Hypothalamus (tissue), 51 donors: ENCODE measurements at places on chromosomes 11 and 22.

- DNase-seq = no peak
Observed at GRCh38 chr11:110478410-110478809, 48.7 kb downstream of the FDX1 start.

- DNase-seq = no peak
Observed at GRCh38 chr11:9001736-9002135, 2.1 kb downstream of the NRIP3 start.

DNA sequence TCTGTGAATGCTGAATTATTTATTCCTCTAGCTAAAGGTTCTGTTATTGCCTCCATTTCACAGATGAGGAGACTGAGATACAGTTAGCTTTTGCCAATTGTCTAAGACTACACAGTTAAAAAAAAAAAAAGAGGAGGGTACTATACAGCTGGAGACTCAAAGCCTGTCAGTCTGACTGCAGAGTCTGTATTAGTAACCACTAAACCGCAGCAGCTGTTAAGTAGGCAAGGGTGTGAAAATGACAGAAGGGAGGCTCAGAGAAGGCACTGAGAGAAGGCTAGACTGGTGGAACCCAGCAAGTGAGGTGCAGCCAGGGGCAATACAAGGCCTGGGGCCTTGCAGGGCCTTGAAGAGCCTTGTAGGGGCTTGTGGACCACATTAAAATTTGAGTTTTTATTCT, 181.2 kb downstream of the CSNK2A3 start:
- no peak for DNase-seq

- no peak for DNase-seq
Observed at GRCh38 chr11:83063073-83063754, 8.5 kb downstream of the RAB30 start.

GRCh38 chr22:29129808-29130140, 56.9 kb downstream of the KREMEN1 start:
- DNase-seq = no peak

- DNase-seq = no peak
Observed at GRCh38 chr22:19811211-19811621, 43.5 kb downstream of the GNB1L start.

- no peak for DNase-seq
Observed at GRCh38 chr11:67368621-67369020, 4.8 kb downstream of the CLCF1 start.

DNA sequence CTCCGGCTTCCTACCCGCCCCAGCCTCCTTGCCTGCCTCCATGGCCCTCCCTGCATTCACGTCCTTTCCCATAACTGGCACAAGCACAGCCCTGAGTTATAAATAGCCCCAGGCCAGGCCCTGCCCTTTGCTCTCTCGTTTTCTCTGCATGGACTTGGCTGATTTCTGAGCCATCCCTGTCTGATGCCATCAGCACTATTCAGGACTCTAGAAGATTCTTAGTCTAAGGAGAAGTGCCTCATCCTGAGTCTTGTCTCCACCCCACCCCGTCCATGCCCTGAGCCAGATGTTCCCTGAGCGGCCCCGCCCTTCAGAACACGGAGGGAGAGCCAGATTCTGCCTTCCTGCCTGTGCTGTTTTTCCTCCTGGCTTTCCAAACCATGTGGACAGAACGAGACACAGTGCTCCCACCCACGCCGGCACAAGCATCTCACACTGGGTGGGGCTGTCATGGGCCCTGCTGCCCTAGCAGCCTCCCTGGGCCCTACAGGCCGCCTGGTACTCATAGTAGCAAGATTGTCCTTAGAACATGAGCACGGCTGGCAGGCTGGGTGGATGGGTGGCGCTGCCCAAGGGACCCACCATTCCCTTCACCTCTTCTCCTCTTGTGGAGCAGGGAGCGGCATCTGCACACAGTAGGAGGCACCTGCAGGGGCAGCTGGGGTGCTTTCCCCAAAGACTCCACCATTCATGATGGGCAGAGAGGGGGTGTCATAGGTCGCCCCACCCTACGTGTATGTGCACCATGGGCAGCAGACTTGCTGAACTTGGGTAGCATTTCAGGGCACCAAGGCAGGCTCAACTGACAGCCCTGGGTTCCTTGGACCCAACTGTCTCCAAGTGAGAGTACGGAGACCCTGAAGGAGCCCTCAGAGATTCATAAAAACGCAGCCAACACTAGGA, 76.9 kb downstream of the BCR start:
- DNase-seq = no peak

DNA sequence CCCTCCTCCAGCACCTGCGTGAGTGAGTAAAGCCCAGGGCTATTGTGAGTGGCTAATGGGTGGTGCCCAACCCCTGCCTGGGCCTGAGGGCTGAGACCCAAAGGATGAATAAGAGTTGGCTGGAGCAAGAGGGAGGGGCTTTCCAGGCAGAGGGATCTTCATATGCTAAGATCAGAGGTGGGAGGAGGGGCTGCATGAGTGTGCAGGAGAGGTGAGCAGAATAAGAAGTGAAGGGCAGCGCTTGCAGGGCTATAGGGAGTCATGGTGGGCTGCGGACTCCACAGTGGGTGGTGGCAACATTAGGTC, 3.9 kb downstream of the EMID1 start:
- DNase-seq = no peak

DNA sequence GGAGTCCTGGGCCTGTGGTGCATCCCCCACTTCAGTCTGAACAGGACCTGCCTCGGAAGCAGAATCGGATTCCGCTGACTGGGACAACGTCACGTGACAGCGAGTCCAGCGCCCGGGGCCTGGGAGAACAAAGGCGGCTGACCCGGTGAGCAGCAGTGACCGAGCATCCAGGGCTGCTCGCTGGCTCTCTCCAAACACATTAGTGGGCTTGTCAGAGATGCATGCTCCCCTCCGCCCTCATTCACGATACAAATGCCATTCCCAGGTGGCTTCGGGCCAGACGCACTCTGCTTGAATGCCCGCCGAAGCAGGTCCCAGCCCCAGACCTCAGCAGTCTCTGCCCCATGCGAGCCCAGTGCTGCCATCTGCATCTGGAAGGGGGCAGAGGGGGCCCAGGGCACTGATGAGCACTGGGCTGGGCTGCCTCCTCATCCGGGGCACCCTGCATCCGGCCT, 91.0 kb downstream of the WNT7B start:
- DNase-seq = no peak

DNA sequence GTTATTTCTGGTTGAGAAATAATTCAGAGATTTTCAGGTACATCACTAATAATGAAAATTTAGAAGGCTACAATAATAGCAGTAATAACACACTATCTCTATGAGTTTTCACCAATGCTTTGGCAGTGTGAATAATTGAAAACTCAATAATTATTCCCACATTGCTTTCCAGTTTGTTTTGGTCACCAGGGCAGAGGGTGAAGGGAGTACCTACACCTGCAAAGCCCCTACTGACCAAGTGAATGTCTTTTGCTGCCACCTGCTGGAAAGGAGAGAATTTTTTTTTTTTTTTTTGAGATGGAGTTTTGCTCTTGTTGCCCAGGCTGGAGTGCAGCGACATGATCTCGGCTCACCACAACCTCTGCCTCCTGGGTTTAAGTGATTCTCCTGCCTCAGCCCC, 3.2 kb downstream of the NELL1 start:
- no peak for DNase-seq

DNA sequence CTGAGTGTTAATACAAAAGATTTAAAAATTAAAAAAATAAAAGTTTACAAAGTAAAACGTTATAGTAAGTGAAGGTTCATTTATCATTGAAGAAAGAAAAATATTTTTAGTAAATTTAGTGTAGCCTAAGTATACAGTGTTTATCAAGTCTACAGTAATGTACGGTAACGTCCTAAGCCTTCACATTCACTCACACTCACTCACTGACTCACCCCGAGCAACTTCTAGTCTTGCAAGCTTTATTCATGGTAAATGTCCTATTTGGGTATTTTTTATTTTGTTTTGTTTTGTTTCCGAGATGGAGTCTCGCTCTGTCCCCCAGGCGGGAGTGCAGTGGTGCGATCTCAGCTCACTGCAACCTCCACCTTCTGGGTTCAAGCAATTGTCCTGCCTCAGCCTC, 8.8 kb downstream of the CASTOR1 start:
- DNase-seq = no peak

DNA sequence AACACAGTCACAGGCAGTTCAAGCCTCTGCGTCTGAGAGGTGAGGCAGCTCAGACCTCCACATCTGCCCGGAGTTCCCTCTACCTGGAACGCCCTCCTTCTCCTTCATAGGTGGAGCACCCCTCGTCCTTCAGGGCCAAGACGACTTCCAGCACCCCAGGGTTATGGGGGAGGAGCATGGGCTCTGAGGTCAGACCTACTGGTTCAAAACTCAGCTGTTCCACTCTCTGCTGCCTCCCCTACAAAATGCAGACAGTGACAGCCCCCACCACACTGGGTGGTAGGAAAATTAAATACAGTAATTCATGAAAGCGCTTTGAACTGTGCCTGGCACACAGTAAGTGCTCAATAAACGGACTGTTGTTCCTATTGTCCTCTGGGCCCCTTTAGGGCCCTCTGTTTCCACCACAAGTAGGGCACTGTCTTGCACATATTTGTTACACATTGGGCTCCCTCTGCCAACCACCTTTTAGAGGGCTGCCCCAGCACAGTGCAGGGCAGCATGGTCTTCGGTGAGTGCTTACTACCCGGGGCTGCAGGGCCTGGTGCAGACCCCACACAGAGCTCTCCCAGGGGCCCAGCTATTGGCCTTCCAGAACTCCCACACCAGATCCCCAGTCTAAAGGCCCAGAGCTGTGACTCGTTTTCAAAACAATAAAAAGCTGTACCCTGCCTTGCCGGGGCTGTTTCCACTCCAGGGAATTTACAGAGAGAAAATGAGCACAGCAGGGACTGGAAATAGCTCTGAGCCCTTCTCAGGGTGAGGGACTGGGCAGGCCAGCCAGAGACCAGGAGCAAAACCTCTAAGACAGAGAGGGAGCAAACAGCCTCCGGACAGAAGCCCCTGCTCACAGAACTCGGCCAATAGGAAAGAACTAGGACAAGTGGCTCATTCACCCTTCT, 2.5 kb downstream of the TMEM184B start:
- DNase-seq = peak; percentile 50

- no peak for DNase-seq
Observed at GRCh38 chr11:1336836-1337646, 27.6 kb upstream of the TOLLIP start.

GRCh38 chr11:93497596-93497995, 45.6 kb downstream of the SMCO4 start:
- DNase-seq = no peak

GRCh38 chr11:115739146-115739545, 234.9 kb upstream of the CADM1 start:
- DNase-seq = no peak

DNA sequence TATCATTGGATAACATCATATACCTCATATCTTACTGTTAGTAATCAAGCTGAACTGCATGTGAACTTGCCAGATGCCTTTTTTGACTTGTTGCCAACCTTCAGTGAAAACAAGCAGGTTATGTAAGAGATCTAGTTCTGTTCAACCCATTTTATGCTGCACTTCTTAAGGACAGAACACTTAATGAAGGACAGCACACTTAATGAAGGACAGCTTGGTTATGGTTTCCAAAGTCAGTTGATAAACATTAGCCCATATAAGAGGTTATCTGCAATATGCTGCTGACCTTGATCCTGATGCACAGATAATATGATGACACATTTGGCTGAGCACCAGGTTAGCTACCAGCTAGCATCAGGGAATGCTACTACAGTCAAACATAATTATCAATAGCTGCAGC, 358.7 kb upstream of the PDGFD start:
- DNase-seq = no peak

GRCh38 chr11:63765688-63766241, 2.8 kb downstream of the ZFTA start:
- no peak for DNase-seq

DNA sequence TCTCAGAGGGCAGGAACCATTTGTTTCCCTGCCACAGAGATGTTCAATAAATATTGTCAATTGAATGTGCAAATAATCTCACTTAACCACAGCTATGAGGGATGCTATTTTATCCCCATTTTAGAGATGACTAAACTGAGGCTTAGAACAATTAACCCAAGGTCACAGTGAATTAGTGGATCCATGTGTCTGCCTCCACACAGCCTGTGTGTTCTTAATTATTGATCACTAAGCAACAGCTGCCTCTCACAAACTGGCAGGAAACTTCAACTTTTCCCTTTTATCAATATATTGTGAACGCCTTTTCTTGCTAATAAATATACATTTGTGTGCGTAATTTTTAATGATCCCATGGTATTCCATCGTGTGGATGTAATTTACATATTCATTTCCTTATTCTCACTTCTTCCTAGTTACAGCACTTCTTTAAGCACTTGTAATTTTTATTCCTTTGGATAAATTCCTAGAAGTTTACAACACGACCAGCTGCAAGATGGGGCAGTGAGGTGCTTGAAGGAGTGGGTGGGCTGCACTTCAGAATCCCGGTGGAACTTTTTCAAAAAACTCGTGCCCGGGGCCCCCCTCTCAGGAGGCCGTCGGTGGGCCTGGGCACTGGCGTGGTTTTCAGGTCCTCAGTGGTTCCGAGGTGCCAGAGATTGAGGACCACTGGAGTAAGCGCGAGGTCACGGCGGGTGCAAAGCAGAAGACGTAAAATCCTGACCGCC, 915 bp upstream of the SREBF2 start:
- DNase-seq = no peak

DNA sequence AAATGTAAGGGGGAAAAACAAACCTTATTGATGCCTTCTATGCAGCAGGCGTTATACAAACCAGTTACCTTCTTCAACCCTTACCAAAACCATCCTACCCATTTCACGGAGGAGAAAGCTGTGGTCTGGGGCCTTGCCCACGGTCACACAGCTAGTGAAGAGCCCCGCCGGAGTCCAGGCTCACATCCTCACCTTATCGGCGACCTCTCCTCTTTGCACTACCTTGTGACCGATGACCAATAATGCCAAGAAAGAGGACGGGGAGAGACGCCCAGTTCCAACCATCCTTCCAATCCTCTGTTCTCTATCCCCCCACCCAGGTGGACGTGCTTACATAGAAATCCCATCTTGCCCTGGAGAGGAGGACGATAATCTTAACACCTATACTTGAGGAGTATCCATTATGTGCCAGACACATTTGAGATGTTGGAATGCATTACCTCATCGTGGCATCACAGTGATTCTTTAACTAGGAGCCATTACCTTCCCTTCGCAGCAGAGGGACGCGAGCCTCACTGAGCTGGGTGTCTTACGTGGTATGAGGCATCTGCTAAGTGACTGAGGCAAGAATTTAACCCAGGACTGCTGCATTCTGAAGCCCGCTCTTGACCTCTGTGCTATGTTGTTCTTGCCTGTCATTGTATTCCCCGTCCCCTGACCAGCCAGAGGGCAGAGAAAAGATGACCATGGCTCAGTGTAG, 253.7 kb upstream of the B3GAT1 start:
- DNase-seq = no peak

GRCh38 chr11:93122535-93123235, 75.1 kb downstream of the SLC36A4 start:
- DNase-seq = no peak

DNA sequence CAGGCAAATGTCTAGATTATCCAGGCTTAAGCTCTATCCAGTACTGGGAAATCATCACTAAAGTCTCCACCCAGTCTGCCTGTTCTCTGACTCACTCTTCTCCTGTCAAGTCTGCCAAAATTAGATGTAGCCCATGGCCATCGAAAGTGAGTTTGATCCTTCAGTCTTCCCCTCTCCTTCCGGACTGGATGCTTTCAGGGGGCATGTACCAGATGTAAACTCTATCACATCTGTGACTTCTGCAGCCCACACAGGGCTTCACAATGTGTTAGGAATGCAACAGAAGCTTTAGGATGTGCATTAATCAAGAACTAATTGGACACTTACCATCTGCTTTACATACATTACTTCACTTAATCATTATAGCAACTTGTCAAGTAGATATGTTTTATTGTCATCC, 12.3 kb downstream of the ME3 start:
- no peak for DNase-seq

GRCh38 chr11:70688142-70688541, 289.8 kb downstream of the CTTN start:
- no peak for DNase-seq

GRCh38 chr22:27387561-27387960, 414.0 kb downstream of the MN1 start:
- no peak for DNase-seq
